ENCODE measurements at places on chromosomes 6 and 20.

GRCh38 chr6:24194978-24195700 lies 69.1 kb downstream of the NRSN1 start:
- no peak for DNase-seq

DNA sequence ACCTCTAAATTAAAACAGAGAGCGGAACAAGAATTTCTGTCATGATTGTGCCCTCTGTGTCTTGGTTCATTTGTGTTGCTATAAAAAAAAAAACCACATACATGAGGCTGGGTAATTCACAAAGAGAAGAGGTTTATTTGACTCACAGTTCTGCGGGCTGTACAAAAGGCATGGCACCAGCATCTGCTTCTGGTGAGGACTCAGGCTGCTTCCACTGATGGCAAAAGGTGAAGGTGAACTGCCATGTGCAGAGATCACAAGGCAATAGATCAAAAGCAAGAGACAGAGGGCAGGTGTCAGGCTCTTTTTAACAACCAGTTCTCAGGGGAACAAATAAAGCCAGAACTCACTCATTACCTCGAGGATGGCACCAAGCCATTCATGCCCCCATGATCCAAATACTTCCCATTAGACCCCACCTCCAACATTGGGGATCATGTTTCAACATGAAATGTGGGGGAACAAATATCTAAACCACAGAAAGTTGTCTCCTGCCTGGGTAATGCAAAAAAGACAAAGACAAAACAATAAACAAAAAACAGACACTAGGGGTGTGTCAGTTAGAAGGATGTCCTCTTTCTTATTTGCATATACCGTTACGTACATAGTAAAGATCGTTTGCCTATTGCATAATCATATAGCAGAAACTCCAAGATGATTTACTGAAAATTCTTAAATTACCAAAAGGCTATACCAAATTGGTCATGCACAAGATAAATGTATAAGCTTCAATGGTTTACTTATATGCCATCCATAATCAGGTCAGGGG lies 17.0 kb downstream of the SERPINB9 start:
- no peak for DNase-seq

GRCh38 chr6:38797391-38797790 lies 82.3 kb downstream of the DNAH8 start:
- no peak for DNase-seq

- no peak for DNase-seq
Observed at GRCh38 chr6:109059153-109059552, 35.5 kb downstream of the SESN1 start.

DNA sequence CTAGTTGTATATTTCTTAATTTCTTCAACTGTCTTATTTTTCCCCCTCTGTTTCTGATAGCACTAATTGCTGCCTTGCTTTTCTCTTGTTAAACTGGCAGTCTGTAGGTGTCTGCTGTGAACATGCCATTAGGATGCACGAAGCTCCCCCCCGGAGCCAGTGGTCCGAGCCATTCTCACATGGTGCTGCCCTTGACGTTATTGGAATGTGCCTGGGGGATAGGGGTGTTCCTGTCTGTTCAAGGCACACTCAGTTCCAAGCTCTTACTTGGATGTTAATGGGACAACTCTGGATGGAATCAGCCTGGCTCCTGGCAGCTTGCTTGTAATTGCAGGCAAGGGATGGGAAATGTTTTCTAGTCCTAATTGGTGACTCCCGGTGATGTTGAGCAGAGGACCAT lies 68.4 kb downstream of the RREB1 start:
- no peak for DNase-seq

DNA sequence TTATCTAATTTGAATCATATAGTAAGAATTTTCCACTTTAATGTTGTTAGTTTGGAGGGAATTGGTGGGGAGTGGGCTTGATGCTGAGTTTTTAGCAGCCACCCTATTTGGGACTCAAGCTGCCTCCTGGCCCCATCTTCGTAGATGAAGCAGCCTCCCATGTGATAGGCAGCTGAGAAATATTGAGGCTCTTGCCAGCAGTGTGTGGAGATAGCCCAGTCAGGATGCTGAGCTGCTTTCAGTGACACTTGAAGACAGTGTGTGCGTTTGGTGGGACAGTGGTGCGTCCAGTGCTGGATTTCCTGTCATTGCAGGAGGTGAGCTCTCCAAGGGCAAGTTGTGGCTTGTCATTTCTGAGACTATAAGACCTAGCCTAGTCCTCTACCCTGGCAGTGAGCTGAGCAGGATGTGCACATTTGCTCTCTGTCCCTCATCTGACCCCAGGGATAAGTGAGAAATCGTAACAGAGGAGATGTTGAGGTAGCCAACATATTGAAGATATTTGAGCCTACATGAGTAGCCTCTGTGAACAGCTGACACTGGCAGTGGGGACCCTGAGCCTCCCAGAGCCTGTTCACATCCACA lies 47.9 kb upstream of the RNF8 start:
- DNase-seq = no peak

DNA sequence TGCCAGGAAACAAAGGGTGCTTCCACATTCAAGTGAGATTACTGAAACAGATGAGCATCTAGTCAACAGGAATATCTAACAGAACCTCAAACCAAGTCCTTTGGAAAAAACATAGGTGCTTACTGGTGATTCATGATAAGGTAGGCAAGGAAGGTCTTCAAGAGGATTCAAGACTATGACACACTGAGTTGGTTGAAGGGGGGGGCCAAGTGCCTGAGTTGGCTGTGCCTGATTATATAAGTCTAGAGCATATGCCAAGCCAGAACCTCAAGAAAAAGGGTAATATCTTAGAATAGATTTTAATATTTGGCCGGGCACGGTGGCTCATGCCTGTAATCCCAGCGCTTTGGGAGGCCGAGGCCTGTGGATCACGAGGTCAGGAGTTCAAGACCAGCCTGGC lies 63.7 kb downstream of the LYRM4 start:
- DNase-seq = no peak

DNA sequence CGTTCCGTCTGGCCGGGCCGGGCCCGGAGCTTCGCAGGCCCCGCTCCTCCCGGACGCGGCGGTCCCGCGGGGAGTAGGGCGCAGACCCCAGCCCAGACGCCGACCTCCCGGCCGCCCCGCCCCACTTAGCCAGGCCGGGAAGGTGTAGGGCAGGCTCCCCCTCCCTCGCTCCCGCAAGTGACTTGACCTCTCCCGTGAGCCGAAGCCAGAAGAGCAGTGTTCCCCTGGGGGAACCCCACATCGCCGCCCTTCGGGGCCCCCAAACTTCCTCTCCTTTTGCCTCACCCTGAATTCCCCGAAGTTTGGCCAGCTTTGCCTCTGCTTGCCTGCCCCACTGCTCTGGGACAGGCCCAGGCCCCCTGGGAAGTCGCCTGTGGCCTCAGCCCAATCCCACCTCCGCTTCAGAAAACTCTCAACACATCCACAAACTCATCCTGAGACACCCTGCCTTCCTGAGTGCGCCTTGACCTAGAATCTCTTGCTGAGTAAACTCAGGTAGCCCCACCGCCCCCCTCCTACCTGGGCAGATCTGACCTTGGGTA lies 524 bp upstream of the NOL4L start:
- no peak for DNase-seq

DNA sequence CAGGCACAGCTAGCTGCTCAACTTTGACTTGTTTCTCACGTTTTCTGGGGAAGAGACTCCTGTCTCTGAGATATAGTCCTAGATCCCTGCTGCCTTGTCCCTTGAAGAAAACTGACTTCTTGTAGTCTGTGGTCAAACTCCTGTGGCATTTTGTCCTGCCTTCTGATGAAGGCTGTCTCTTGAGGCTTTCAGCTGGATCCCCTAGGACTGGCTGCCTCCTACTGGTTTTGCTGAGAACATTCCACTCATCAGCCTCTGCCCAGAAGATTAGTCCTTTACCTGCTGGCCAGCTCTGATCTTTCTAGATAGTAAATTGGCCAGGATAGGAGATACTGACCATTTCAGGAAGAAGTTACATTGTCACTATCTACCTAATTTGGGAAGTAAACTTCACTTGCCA lies 71.9 kb upstream of the CNR1 start:
- no peak for DNase-seq

DNA sequence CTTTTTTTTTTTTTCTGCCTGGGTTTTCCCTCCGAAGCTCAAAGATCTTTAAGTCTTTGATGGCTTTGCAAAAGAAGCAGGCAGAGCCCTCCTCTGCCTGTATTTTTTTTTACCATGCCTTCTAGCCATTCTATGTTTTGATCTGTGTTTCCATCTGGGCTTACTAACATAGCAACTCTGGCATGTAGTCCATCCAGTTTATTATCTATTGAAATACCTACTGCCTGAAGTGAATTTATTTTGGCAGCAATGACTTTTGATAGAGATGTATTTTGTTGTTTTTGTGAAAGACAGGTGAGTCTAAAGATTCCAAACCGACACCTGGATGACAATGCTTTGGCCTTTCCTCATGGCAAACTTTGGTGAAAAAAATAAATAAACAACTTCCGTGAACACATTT lies 1157.7 kb upstream of the MAP3K7 start:
- DNase-seq = no peak

- peak; percentile 21 for DNase-seq
Observed at GRCh38 chr20:48750941-48751635, 76.7 kb downstream of the PREX1 start.

GRCh38 chr6:158765499-158766068 lies 53.6 kb downstream of the EZR start:
- DNase-seq = no peak

DNA sequence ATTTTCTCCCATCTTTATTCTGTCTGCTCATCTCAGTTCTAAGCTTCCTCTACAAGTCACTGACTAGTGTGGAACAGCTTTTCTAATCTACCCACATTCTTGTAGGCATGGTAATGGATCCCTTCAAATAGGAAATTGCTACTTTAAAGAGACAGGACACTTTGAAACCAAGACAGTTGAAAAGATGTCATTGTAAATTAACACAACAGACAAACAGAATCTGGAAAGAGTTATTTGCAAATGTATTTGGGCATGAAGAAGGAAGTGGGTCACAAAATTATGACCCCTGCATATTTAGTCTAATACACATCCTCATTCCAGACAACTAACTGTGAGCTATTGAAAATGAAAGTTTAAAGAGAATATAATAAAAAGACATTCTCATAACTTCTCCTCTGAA lies 298.2 kb upstream of the MARCKS start:
- DNase-seq = no peak

DNA sequence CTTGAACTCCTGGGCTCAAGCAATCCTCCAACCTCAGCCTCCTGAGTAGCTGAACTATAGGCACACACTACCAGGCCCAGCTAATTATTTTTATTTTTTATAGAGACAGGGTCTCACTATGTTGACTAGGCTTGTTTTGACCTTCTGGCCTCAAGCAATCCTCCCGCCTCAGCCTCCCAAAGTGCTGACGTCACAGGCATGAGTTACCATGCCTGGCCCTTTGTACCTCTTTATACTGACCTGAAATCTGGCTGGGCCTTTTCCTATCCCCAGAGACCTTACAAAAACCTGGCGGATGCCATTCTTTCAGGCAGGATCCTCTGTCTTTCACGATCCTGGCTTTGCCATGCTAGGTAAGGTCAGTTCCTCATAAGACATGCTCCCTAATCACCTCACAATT lies 11.5 kb downstream of the WFDC3 start:
- DNase-seq = no peak
